ENCODE measurements at places on chromosomes 1 and 21.

- no peak for DNase-seq
Observed at GRCh38 chr1:212967801-212968200, 17.5 kb downstream of the VASH2 start.

- no peak for DNase-seq
Observed at GRCh38 chr21:34802180-34802899, 133.5 kb downstream of the CLIC6 start.

GRCh38 chr1:81999364-81999763, 198.6 kb downstream of the ADGRL2 start:
- DNase-seq = no peak

DNA sequence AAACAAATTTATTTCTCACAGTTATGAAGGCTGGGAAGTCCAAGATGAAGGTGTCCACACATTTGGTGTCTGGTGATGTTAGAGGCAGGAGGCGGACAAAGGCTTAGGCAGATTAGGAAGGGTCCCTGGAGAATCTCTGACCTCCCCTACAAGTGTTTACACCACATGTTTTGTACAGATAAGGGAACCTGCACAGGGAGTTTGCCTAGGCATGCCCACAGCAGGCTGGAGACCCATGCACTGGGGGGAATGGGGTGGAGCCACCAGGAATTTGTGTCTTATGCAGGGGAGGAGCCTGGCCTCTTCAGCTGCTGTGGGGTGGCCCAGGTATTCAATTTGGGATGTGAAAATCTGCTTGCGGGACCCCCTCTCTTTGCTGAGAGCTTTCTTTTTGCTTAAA, 131.3 kb downstream of the PATJ start:
- DNase-seq = no peak

- no peak for DNase-seq
Observed at GRCh38 chr1:78176448-78176847, 130.7 kb downstream of the GIPC2 start.

- peak; percentile 68 for DNase-seq
Observed at GRCh38 chr1:66981679-66982078, 56.9 kb downstream of the MIER1 start.

GRCh38 chr1:24970399-24970753, 40.3 kb upstream of the RUNX3 start:
- DNase-seq = no peak

- DNase-seq = no peak
Observed at GRCh38 chr1:231422798-231423309, 767 bp upstream of the EGLN1 start.

DNA sequence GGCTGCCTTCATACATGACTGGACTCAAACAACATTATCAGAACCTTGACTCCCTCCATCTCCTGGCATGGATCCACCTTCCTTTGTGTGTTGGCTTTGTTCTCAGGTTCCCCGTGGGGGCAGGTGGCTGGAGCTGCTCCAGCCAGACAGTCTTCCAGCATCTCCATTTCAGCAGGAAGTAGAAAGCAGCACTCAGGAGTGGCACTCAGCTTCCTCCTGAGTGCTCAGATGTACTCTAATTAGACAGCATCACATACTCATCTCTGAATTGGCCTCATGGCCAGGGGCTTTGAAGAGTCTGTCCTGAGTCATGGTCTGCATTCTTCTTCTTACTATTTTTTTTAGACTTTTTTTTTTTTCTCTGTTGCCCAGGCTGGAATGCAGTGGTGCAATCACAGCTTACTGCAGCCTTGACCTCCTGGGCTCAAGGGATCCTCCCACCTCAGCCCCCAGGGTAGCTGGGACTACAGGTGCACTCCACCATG, 27.9 kb downstream of the OVAAL start:
- no peak for DNase-seq

GRCh38 chr1:241675983-241676382, 23.9 kb downstream of the WDR64 start:
- no peak for DNase-seq

DNA sequence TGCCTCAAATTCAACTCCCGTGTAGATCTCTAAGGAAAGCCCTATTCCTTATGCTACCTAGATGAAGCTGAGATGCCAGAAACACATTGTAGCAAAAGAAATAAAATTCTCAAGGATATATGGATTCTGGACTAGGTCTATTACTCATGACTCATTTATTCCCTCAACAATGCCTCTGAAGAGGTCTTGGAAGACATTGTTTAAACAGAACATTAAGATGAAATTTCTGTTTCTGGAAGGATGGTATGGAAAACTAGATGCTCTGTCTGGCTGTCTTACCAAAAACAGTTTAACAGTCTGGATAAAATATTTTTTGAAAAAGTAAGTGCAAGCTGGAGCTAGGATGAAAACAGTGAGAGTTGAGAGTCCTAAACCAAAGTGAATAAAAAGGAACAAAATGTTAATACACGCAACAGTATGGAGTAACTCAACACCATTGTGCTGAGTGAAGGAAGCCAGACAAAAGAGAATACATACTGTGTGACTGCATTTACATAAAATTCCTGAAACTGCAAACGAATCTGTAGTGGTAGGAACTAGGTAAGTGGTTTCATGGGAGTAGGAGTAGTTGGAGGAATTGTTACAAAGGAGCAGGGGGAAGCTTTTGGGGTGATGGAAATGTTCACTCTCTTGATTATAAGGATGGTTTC, 59.3 kb upstream of the GNG12 start:
- no peak for DNase-seq

DNA sequence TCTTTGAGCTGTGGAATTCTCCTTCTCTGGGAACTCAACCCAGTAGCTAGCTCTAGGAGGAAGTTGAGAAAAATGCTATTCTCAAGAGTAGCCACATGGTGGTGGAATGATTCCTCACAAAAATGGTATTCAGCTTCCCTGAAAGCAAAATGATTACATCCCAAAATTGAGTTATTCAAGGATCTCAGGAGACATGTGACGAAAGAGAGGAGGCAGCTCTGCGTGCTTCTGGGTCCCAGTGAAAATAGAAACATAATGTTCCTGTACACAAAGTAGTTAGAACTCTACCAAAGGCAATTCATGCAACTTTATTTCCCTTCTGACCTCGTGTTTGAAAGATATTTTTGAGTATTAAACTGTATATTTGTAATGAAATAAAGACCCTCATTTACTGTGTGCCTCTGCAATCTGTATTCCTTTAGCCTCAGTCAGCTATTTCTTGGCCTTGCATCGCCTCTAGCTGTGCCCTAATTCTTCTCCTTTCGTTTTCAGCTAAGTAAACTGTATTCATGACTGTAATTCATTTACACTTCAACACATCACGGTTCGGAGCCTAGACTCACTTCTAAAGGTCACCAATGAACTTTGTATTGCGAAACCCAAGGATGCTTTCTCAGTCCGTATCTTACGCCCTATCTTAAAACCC, 167.3 kb downstream of the FASLG start:
- DNase-seq = no peak

DNA sequence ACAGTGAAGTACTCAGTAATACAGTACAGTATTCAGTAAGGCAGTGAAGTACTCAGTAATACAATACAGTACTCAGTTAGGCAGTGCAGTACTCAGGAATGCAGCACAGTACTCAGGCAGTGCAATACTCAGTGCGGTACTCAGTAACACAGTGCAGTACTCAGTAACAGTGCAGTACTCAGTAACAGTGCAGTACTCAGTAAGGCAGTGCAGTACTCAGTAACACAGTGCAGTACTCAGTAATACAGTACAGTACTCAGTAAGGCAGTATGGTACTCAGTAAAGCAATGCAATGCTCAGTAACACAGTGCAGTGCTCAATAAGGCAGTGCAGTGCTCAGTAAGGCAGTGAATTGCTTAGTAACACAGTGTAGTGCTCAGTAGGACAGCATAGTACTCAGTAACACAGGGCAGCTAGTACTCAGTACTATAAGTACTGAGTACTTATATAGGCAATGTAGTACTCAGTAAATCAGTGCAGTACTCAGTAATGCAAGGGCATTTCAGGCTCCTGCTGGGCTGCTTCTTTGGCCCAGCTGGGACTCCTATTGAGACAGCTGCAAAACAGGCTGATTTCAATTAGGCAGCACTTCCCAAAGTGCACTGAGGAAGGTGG, 411.3 kb downstream of the DISC1 start:
- DNase-seq = no peak

GRCh38 chr1:181250038-181250437, 161.5 kb downstream of the IER5 start:
- no peak for DNase-seq

DNA sequence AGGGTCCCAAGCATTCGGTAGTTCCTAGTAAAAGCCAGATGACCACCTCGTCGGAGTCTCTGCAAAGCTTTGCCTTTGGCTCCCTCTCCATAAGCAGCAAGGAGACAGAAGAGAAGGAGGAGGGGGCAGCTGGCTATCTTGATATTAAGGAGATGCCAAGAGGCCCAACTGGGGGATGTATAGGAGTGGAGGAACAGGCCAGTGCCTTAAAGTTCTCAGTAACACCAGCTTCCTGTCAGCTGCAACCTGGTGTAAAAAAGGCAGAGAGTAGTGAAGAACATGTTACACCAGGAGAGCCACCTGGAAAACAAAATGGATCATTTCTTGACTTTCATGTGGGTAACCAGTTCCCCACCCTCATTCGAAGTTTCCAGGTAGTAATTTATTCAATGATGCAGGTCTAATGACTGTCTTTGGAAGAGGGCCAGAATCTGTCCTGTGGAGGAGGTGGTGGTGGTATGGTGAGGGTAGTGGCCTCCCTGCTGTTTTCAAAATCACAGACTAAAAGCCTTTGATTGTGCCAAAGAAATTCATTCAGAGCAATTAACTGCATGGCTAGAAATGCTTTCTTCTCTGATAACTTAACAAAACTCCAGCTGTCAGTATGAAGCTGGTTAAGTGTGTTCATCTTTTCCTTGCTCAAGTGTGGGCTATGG, 27.3 kb downstream of the TMEM200B start:
- DNase-seq = no peak

GRCh38 chr1:60746278-60746791, 336.0 kb upstream of the NFIA start:
- no peak for DNase-seq
